Small intestine (tissue), 16 donors: ENCODE measurements at places on chromosomes 11 and 22. TPM values are rescaled to one million over a fixed set of nuclear protein-coding genes. Genes with fewer than 3 reads are reported as not detected.
A peak's percentile ranks its signal among the peaks of the same experiment; 100 is the strongest.

GRCh38 chr22:31313366-31314147 lies 21.3 kb upstream of the PIK3IP1 start:
- peak; percentile 73 for DNase-seq
- no peaks in the 10 kb centered on the region for H3K27me3 ChIP-seq
- H3K4me3 ChIP-seq: no peak overlapping the region
- no peaks in the 10 kb centered on the region for H3K4me1 ChIP-seq
- H3K27ac ChIP-seq: no peak overlapping the region

- no peaks in the 10 kb centered on the region for H3K36me3 ChIP-seq
- no peak overlapping the region for H3K27ac ChIP-seq
- H3K4me1 ChIP-seq: no peaks in the 10 kb centered on the region
- H3K27me3 ChIP-seq: no peaks in the 10 kb centered on the region
- no peak overlapping the region for H3K4me3 ChIP-seq
Measured at GRCh38 chr11:16271258-16271657, 85.1 kb downstream of the SOX6 start.

OR2AG1 gene
- polyA plus RNA-seq: not detected

DNA sequence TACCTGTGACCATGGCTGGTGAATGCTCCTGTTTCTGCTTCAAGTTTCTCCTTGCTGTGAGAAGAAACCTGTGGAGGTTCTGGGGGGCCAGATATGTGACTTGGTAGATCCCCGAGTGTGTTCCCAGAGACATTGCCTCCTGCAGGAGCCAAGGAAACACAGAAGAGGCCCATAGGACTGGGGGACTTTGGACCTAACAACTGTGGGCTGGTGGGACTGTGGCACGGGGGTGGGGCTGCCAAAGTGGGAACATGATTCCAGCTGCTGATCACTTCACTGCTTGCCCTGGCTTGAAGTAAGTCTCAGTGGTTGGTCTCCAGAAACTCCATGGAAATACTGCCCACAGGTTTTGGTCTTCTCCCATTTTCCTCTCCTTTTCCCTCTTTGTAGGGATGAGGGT lies 4.1 kb upstream of the NR1H3 start:
- H3K4me3 ChIP-seq: no peak overlapping the region
- H3K4me1 ChIP-seq: peaks cover 60% of the 10 kb centered on the region
- peak; percentile 78 for DNase-seq
- no peaks in the 10 kb centered on the region for H3K27me3 ChIP-seq

DNA sequence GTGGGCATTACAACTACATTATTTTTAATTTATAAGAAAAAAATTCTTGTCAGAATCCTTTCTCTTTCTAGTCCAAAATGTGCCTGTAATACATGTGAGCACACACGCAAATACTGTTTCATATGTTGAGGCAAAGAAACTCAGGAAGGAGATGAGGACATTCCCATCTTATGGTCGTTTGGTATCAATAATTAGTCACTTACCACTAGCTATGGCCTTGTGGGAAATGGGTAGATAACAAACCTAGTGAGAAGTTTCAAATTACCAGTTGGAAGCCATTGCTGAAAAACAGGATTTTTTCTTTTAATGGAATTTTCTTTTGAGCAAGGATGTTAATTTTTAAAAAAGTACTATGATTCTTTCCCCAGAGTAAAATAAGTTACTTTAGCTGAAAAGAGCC lies 25.7 kb downstream of the AMOTL1 start:
- H3K36me3 ChIP-seq: peaks cover 6% of the 10 kb centered on the region
- H3K27ac ChIP-seq: no peak overlapping the region
- DNase-seq: no peak
- H3K4me3 ChIP-seq: no peak overlapping the region
- H3K27me3 ChIP-seq: no peaks in the 10 kb centered on the region

DNA sequence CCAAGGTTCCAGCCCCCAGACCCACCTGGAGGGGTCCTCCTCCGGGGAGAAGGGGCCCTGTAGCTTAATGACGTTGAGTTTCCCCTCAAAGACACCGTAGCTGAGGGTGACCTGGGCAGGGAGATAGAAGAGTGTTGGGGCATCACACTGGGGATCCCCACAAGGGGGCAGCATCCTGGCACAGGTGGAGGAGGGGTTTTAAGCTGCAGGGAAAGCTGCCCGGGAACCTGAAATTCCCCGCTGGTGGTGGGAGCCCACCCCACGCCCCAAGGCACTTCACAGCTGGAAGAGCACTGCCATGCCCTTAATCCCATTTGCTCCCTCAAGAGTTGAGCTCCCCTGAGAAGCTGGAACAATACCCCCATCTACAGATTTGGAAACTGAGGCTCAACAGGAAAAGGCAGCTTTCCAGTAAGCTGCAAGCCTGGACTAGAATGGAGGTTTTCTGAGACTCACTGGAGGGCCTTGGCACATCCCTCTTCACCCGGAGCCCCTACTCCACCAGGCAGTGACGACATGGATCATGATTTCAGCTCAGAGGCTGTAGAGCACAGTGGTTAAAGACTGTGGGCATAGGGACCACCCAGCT lies 13.7 kb downstream of the MFNG start:
- H3K27ac ChIP-seq: no peak overlapping the region
- no peaks in the 10 kb centered on the region for H3K4me1 ChIP-seq
- peaks cover 9% of the 10 kb centered on the region for H3K36me3 ChIP-seq
- peak; percentile 60 for DNase-seq
- no peaks in the 10 kb centered on the region for H3K27me3 ChIP-seq

PICK1 gene
- polyA plus RNA-seq: 31.0 TPM

SLC22A25 gene
- not detected for polyA plus RNA-seq
